Spinal cord (tissue), 10 donors: ENCODE measurements at places on chromosomes 16 and 17.

- DNase-seq = peak; percentile 10
Observed at GRCh38 chr17:29451121-29451742, 61.1 kb downstream of the TAOK1 start.

- DNase-seq = no peak
Observed at GRCh38 chr16:24728891-24729242, 584 bp upstream of the TNRC6A start.

DNA sequence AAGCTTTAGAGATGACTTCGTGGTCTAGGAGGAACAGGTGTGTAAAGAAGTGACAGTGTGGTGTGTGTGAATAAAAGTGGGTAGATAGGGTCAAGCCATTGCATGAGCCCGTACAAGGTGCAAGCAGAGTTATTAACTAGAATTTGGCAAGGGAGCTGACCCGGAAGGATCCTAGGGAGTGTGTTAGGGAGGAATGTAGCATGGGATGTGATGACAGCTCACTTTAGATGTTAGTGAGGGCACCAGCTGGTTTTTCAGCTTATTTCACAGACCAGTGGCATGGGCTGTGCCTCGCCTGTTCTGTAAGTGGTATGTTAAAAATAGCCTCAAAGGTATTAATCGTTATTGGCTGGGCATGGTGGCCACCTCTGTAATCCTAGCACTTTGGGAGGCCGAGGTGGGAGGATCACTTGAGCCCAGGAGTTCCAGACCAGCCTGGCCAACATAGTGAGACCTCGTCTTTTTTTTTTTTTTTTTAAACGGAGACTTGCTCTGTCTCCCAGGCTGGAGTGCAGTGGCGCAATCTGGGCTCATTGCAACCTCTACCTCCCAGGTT lies 8.3 kb downstream of the ANKRD40CL start:
- DNase-seq = no peak

- DNase-seq = no peak
Observed at GRCh38 chr17:75404223-75404730, 1.2 kb downstream of the GRB2 start.

GRCh38 chr17:15479703-15480102 lies 12.3 kb upstream of the CDRT4 start:
- no peak for DNase-seq

DNA sequence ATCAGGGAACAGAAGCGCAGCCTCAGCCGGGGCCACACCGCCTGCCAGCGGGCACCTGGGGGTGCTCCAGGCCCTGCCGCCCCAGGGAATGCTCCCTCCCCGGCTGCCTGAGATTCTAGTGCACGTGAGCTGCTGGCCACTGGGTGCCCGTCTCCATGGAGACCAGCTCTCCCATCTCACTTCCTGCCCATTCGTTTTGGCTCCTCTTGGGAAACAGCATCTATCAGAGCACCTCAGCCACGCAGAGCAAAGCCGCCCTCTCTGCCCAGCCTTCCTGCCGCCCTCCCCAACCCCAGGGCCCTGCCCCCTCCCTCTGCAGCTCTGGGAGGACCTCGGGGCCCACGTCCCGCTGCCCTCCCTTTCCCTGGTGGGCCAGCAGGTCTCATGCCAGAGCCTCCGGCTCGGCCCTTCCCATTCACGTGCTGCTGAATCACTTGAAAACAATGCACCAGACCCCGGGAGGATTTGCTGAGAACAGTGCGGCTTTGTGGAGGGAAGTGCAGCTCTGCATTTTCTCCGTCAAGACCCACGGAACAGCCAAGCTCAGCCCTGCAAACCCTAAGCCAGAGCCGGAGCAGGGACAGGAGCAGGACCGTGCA lies 19.4 kb downstream of the CEP295NL start:
- peak; percentile 77 for DNase-seq

DNA sequence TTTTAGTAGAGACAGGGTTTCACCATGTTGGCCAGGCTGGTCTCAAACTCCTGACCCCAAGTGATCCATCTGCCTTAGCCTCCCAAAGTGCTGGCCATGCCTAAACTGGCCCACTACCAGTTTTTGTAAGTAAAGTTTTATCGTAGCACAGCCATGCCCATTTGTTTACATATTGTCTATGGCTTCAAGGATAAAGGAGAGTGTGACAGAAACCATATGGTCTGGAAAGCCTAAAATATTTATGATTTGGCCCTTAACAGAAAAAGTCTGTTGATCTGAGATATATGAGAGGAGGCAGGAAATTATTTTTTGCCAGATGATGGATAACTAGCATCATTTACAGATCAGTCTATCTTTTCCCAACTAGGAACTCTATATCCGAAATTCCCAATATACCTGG lies 4.5 kb downstream of the AKAP10 start:
- DNase-seq = no peak

- DNase-seq = peak; percentile 82
Observed at GRCh38 chr16:26078716-26079355, 387.1 kb downstream of the HS3ST4 start.

DNA sequence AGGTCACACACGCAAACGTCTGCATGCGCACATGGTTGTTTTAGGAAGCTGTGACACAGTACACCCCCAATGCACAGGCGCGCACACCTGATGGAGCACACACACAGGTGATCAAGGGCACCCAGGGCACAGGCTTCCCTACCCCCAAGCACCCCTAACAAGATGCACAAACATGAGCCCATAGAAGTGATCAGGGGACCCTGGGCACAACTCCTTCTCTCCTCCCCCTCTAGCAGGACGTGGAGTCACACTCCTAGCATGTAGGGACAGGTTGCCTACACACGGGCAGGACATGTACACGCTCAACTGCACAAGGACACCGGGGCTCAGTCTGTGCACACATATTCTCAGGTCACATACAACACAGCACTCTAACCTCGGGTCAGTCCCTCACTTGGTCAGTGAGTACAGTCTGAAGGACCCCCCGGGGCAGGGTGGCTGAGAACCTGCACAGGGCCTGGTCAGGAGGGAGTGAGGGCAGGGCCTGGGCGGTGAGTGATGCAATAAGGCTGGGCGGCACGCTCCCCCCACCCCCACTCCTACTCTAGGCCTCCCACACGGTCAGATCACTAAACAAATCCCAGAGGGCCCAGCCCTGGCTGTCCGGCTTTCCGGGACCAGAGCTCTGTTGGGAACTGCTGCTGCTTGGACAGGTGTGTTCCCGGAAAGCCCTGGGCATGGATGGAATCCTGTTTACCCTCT lies 751 bp upstream of the DOC2B start:
- no peak for DNase-seq

- no peak for DNase-seq
Observed at GRCh38 chr16:87724490-87725291, 41.1 kb downstream of the KLHDC4 start.

GRCh38 chr16:72963533-72964315 lies 84.2 kb downstream of the ZFHX3 start:
- no peak for DNase-seq

DNA sequence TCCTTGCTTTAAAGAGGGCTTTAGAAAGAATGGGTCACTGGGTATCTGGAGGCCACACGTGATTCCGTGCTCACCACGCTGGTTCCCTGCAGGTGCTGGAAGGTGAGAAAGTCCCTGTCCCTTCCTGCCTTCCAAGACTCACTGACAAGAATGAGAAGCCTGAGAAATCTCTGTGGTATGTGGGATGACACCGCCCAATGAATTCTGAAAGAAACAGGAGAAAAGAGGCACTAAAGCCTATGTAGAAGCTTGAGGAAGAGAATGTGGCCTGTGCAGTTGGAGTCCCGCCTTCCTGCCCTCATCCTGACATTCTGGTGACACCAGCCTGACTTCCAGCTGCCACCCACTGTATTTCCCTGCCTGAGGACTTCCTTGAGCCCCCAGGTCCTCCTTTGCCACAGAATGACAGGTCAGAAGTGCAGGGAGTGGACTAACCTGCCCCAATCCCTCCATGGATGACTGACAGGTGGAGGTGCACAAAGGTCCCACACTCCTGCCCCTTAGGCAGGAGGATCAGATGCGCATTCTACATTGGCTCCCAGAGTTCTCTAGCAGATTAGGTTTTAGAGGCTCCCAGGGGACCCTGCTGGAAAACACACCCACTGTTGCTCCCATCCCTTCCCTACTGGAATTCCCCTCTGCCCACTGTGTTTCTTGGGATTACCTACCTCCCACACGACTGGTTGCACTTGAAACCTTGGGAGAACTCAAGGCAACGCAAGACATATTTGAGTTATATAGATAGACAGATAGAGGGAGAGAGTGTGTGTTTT lies 38.6 kb upstream of the TENT4B start:
- no peak for DNase-seq

DNA sequence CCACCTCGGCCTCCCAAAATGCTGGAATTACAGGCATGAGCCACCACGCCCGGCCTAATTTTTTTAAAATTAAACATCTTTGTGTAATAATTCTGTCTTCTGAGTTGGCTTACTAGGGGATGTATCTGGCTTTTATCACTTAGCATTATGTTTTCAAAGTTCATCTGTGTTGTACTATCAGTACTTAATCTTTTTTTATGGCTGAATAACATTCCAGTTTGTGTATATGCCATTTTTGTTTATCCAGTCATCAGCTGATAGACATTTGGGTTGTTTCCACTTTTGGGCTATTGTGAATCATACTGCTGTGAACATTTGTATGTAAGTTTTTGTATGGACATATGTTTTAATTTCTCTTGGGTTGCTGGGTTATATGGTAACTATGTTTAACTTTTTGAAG lies 69.0 kb downstream of the CHD9 start:
- no peak for DNase-seq

DNA sequence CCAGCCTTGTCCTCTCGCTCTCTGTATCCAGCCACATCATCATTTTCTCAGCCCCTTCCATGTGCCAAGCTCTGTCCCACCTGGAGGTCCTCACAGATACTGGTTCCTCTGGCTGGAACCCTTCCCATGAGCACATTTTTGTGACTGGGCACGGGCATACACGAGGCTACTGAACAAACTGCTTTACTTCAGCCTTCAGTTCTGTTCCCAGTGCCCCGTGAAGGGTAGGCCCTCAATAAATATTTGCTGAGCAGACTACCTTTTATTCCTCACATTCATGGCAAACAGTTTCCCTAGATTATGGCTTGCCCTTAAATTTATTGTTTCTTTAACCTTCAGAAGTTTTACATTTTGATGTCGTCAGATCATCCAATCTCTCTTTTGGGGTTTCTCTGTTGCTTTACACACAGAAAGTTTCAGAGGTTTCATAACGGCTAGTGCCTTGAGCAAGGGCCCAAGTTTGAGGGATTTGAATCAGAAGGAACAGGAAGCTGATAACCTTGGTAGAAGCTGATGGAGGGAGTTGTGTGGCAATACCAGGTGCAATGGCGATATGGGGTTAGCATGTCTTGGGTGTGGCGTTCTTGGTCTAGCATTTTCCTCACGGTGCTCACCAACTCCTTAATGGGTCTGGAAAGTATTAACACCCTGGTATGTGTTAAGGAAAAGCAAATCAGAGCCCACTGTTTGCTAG lies 27.8 kb downstream of the TMEM92 start:
- no peak for DNase-seq

DNA sequence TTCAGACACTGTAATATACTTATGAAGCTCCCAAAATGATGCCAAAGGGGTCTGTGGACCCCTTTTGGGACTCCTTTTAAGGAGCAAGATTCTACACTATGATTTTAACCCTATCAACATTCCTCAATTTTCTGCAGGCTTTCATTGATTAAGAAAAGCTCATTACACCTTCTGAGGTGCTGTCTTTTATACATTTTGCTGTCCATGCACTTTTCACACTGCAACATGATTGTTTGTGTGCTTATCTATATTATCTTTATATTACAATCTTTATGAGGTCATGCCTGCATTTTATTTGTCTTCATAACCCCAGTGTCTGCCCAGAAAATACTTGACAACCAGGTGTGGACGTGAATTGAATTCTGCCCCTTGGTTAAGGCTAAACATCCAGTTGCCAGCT lies 482.6 kb upstream of the ZFHX3 start:
- no peak for DNase-seq

- no peak for DNase-seq
Observed at GRCh38 chr16:16059895-16060590, 110.6 kb downstream of the ABCC1 start.

DNA sequence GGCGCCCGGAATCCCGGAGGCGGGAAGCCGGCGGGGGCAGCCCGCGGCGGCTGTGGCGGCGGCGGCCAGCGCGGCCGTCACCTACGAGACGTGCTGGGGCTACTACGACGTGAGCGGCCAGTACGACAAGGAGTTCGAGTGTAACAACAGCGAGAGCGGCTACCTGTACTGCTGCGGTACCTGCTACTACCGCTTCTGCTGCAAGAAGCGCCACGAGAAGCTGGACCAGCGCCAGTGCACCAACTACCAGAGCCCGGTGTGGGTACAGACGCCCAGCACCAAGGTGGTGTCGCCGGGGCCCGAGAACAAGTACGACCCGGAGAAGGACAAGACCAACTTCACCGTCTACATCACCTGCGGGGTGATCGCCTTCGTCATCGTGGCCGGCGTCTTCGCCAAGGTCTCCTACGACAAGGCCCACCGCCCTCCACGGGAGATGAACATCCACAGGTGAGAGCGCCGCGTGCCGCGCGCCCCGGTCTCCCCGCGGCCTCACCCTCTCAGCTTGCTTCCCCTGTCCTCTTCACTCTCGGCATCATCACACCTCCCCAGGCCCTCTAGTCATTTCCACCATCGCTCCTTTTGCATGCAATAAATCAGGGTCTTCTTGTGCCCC lies 706 bp downstream of the SHISA6 start:
- no peak for DNase-seq

DNA sequence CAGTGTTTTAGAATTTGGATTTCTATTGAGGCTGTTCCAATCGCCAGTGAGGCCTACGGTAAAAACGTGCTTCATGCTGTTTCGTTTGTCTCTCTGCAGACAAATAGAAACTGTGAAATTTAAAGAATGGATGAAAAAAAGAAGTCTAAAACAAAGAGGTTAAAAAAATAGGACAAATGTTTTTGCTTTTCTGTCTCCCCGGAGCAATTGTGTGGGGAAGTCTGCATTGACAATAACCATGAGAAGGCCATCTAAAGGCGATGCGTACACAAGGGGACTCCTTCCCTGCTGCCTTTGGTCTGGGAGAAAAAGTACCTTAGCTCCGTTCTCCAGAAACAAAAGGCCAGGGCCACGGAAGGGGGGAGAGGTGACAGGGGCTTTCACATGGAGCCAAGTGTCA lies 4.6 kb upstream of the ZFHX3 start:
- DNase-seq = no peak

- no peak for DNase-seq
Observed at GRCh38 chr16:22816475-22816874, 2.5 kb downstream of the HS3ST2 start.

DNA sequence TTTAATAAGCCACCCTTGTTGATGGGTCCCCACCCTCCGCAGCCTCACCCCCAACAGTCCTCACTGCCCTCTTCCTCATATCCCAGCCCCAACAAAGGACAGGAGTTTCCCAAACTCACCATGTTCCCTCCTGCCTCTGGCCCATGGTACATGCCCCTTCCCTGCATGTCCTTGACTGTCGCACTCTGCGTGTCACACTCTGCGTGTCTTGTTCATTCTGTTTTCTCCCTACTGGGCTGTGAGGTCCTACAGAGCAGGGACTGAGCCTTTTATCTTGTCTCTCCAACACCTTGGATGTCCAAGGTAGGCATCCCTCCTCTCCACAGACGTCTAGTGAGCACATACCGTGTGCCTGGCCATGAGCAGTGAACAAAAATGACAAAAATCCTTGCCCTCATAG lies 154.7 kb downstream of the SOCS1 start:
- no peak for DNase-seq

GRCh38 chr17:35046245-35046644 lies 17.3 kb downstream of the RFFL start:
- no peak for DNase-seq
